NCI-H2107 (cell line): ENCODE measurements at places on chromosomes 7 and 10.

DNA sequence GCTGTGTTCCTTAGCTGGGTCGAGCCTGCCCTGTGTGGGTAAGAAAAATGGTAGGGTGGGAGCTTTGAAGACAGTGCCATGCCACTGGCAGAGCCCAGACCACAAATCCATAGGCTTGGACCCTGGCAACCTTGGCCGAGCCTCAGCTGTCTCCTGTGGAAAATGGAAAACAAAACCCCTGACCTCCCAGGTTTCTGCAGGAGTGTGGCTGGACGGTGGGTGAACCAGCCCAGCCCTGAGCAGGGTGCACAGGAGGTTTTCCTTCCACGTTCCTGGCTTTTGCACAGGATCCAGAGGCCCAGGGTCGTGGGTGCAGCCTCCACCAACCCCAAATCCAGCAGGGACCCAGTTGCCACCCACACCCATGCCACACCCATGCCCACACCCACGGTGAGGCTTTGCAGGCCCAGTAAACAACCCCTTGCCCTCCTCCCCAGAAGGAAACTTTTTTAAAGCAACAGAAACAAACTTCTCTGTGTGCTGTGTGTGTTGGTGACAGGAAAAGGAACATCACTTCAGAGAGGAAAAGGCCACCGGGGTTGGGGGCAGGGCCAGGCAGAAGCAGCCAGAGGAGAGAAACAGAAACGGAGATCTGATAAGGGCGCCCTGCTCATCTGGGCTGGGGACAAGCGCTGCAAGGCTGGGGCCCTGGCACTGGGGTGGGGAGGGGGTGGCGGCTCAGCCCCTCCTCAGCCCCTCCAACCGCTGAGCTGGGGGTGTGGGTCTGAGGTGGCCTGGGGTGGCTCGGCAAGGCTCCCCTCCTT is 20.7 kb upstream of the ZMIZ1 start:
- DNase-seq: no peak

DNA sequence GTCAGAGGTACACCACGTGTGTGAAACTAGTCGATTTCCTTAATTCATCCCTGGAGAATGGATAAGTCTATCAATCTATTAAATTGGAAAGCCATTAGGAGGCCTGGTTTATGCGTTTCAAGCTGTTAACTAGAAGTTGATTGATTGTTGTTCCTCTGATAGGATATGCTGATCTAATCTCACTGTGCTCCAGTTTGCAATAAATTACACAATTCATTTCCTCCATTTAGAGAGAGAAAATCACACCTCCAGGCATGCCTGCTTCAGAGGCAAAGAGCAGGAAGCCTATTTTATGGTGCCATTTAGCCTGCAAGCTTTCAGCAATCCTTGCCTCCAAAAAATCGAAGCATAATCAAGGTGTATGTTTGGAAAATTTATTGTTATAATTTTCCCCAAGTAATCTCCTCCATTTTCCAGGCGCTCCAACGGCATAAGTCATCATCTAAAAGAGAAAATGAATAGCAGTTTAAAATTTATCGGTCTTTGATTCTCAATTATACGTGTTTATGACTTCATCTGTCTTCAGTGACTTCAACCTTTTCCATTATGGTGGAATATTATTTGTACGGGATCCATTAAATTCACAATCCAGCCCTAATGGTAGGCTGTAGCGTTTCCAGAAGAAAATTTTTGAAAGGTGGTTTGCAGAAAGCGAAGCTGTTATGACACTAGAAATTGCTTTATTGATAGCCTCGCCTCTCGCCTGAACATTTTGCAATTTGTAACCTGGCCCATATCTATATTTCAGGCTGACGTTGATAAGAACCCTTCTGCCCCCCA is 42.9 kb upstream of the HMX3 start:
- no peak for DNase-seq

DNA sequence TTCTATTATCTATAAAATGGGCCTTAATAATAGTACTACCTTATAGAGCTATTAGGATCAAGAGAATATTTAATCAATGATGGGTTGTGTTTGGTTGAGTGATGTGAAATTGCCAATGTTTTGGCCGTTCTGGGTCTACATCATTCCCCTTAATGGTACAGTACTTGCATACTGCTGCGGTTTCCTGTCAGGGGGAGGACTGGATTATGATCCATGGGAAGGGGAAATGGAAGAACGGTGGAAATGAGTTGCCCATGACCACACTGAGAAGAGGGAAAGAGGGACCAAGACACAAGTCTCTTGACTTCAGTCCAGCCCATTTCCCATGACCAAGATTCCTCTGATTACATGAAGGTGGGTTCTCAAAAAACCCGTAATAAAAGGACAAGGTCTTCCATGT is 999 bp upstream of the MRPS24 start:
- DNase-seq: no peak

- no peak for DNase-seq
Observed at GRCh38 chr10:24091256-24091655, 117.7 kb upstream of the KIAA1217 start.

GRCh38 chr7:38351601-38352000 is 78.2 kb upstream of the TARP start:
- no peak for DNase-seq

- no peak for DNase-seq
Observed at GRCh38 chr10:125795128-125795527, 19.5 kb upstream of the MMP21 start.

- DNase-seq: no peak
Observed at GRCh38 chr7:24504836-24505235, 68.4 kb upstream of the PALS2 start.

GRCh38 chr7:88095-88926 is 104.1 kb upstream of the FAM20C start:
- DNase-seq: no peak

- DNase-seq: no peak
Observed at GRCh38 chr7:49481075-49481474, 292.4 kb upstream of the VWC2 start.

DNA sequence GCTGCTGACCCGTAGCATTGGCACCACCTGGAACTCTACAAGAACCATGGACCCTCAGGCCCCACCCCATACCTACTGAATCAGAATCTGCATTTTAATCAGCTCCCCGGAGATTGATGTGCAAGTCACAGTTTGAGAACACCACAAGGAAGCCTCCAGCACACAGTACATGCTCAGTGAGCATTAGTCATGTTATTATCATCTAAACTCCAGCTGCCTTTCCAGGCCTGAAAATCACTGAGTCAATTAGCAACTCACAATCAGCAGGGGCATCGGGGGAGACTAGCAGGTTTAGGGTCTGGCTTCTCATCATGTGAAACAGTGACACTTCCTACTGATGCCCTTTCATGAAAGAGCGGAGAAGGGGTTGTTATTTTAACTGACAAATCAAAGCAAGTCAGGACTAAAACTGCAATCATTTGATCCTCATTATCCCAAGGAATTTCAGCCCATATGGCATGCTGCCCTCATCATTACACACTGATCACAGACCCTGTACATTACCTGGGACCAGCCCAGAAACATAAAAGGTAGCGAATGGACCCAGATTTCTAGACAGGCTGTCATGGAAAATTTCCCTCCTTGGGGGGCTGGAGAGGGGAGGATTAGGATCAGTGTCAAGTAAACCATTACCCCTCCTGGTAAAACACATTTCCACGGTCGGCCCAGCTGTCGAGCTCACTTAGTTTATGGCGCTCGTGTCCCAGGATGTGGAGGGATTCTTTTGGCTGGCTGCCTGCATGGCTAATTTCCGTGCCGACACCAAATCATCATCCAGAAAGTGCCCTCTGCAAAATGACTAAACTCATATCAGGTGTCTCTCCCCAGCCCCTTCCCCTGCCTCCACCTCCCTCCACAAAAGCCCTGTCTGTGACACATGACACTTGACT is 122.8 kb downstream of the PRLHR start:
- DNase-seq: no peak
